Muscle of arm (tissue), 14 donors: ENCODE measurements at places on chromosomes 16 and 17. TPM values are rescaled to one million over a fixed set of nuclear protein-coding genes. Genes with fewer than 3 reads are reported as not detected.
A peak's percentile ranks its signal among the peaks of the same experiment; 100 is the strongest.

NME1 gene
- 45.3 TPM for polyA plus RNA-seq

- DNase-seq = no peak
These were observed 199.3 kb upstream of the CHMP6 start for GRCh38 chr17:80792373-80792781.

- DNase-seq = no peak
These were observed 220.8 kb upstream of the TNRC6C start for GRCh38 chr17:77737442-77738265.

- DNase-seq = no peak
These were observed 19.2 kb downstream of the PLXDC1 start for GRCh38 chr17:39132192-39132610.

GRCh38 chr17:52837492-52837891 lies 679.0 kb upstream of the CA10 start:
- DNase-seq = no peak

JPT2 gene
- 44.7 TPM for polyA plus RNA-seq

GRCh38 chr16:11072420-11073153 lies 128.2 kb downstream of the CLEC16A start:
- DNase-seq = no peak

- DNase-seq = no peak
These were observed 44.1 kb upstream of the GRIN2A start for GRCh38 chr16:10226141-10226986.

GRCh38 chr16:7426161-7426560 lies 93.5 kb downstream of the RBFOX1 start:
- no peak for DNase-seq

DNA sequence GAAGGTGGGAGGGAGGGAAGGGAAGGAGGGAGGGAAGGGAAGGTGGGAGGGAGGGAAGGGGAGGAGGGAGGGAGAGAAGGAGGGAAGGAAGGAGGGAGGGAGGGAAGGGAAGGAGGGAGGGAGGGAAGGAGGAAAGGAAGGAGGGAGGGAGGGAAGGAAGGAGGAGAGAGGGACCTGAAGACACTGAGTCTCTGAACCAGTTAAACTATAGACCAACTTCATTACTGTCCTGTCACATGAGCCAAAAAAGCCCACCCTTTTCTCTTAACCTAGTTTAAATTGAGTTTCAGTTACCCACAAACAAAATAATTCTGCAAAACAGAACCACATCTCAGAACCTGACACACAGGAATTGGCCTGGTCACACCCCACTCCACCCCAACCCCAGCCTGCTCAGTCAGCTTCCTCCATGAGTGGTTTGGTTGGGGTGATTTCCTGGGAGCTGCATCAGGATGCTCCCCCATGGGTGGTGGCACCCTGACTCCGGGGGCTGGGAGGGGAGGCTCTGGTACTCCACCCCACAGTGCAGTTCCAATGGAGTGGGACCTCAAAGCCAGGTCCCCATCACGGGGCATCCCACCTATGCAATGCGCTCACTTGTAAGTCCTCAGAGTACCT lies 4.7 kb upstream of the PRR29 start:
- DNase-seq = no peak

GRCh38 chr16:3578610-3579551 lies 1.7 kb upstream of the NLRC3 start:
- no peak for DNase-seq

- DNase-seq = no peak
These were observed 63.1 kb downstream of the BANP start for GRCh38 chr16:88014252-88014781.

GRCh38 chr17:41442739-41443138 lies 2.0 kb upstream of the KRT38 start:
- no peak for DNase-seq

CA7 gene
- not detected for polyA plus RNA-seq

GRCh38 chr16:67987460-67988160 lies 7.3 kb upstream of the DPEP3 start:
- DNase-seq = no peak

DNA sequence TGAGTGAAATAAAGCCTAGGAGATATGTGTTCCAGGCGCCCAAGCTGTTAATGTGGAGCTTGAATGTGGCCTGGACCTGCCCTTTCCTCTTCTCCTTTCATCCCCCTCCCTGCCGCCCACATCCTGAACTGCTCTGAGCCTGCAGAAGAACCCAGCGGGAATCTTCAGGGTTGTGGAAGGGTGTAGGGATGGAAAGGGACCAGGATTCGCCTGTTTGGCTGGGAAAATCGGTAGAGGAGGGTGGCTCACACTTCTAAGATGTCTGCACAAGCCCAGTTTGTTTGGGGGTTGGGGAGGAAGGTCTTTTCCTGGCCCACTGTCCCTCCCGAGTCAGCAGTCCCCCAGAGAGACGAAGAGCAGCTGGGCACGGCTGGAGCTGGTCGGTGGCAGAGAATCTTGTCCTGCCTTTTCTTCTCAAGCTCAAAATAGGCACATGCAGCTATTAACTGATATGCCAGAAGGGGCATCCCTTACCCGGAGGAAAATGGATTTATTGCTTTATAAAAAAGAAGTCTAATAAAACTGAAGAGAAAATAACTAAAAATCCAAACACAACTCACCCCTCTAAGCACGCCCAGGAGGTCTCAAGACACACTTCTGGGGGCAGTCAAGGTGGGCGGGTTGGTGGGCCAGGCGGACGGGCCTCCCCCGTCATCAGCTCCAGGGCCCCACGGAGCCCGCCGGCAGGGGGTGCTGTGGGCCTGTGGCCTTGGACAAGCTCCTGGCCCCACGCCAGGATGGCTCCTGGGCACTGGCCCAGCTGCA lies 11.5 kb upstream of the PITPNA start:
- DNase-seq = peak; percentile 83

DNA sequence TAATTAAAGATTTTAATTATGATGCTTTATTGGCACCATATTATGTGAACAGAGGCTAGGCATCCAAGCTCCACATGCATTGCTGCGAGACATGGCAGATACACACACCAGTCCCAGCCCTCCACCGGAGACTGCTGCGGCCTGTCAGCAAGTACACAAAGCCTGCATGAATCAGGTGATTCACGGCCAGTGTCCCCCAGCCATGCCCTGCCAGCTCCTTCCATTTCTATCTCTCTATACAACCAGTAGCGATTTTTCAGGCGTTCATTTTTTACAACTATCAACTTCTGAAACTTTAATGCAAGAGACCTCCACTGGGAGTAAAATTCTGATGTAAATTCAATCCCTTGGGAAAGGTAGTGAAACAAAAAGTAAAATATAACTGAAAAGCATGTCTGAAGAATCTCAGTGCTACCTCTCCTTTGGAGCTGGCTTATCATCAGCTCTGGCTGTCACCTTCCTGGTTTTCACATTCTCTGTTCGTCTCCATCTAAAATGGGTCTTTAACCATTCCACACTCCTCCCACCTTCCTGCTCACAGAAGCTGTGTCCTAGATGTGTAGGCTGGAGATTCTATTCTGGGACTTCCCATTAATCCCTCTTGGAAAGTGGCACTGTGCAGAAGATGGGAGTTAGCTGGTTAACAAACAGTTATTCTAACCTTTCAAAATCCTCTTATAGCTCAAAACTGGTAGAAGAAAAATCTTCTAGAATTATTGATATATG lies 32.2 kb downstream of the HS3ST3A1 start:
- DNase-seq = no peak

CDRT15 gene
- polyA plus RNA-seq = not detected

- DNase-seq = no peak
These were observed 104.0 kb upstream of the ZFHX3 start for GRCh38 chr16:73151941-73152340.

CIAO3 gene
- 16.4 TPM for polyA plus RNA-seq

LPO gene
- polyA plus RNA-seq = not detected

ATP6V0A1 gene
- polyA plus RNA-seq = 24.3 TPM

DNA sequence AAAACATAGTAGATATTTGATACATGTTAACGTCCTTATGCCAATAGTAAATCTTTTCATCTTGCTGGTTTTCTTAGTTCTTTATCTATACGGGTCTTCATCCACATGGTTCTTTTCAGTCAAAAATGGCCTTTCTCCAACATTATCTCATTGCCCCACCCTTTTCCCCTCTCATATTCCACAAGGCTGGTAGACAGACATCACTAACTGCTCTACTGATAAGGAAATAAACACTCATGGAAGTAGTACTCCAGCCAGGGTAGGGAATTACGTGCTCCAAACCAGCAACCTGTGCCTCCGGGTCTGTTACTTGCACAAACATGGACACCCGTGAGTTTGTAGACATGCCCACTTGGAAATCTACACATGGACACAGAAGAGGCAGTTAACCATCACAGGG lies 141.4 kb downstream of the XYLT1 start:
- DNase-seq = no peak

DNA sequence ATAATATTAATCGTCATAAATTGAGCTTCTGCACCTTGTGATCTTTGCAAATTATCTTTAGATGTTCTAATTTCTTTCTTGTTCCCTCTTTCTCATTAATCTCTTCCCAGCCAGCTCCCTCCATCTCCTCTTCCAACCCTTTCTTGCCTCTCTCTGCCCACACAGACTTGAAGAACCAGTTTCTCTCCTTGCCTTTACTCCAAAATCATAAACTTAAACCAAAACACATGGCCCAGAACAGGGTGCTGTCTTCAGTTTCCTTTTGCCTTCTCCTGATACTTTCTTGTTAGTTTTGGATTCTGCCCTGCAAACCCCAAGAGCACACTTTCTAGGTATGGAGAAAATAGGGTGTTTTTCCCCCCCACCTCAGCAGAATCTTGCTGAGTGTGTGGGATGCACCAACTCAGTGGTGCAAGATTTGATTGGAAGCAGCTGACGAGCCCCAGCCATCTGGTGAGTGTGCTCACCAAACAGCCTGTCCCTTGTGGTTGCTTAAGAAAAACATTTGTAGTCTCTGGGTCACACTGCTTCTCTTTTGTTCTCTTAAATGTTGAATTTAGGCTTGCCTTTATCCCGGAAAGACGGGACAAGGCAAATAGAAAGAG lies 175.8 kb upstream of the MAF start:
- no peak for DNase-seq

- no peak for DNase-seq
These were observed 78.9 kb downstream of the RTN4RL1 start for GRCh38 chr17:1946021-1946932.

- DNase-seq = no peak
These were observed 2.4 kb downstream of the EVI2A start for GRCh38 chr17:31318851-31319661.

GRCh38 chr17:82956726-82957468 lies 117.1 kb upstream of the ZNF750 start:
- no peak for DNase-seq

GRCh38 chr17:51803161-51803560 lies 355.4 kb downstream of the CA10 start:
- DNase-seq = no peak

SKAP1 gene
- not detected for polyA plus RNA-seq

GRCh38 chr17:79993390-79994227 lies 42.1 kb downstream of the TBC1D16 start:
- DNase-seq = peak; percentile 53

DNA sequence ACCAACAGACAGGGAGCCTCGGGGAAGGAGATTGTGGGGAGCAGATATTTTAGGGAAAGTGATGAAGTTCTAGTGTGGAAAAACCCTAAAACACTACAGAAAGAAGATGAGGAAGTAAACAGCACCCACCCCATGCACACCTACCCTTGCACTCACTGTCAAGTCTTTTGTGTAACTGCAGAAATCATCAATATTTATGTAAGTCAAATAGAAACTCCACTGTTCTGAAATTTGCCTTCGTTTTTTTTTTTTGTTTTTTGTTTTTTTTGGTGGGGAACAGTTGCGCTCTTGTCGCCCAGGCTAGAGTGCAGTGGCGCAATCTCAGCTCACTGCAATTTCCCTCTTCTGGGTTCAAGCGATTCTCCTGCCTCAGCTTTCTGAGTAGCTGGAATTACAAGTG lies 273.4 kb downstream of the CPPED1 start:
- DNase-seq = no peak

GRCh38 chr16:51880776-51881175 lies 666.2 kb downstream of the TOX3 start:
- no peak for DNase-seq

CBFB gene
- 44.5 TPM for polyA plus RNA-seq

SLC2A4 gene
- 49.0 TPM for polyA plus RNA-seq

DNA sequence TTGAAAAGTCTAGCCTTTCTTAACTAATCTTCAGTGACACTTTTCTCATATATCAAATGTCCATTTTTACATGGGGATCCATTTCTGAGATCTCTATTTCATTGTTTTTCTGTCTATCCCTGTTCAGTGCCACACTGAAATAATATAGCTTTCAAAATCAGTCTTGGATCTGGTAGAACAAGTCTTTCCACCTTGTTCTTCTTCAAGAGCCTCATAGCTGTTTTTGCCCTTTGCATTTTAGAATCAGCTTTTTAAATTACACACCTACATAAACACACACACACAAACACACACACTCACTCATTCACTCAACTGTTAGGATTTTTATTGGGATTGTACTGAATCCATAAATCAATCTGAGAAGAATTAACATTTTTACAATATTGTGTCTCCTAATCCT lies 19.2 kb downstream of the GSDMB start:
- no peak for DNase-seq

BEAN1 gene
- polyA plus RNA-seq = 1.0 TPM

- DNase-seq = no peak
These were observed 2.6 kb downstream of the KIFC3 start for GRCh38 chr16:57799600-57800199.

DNA sequence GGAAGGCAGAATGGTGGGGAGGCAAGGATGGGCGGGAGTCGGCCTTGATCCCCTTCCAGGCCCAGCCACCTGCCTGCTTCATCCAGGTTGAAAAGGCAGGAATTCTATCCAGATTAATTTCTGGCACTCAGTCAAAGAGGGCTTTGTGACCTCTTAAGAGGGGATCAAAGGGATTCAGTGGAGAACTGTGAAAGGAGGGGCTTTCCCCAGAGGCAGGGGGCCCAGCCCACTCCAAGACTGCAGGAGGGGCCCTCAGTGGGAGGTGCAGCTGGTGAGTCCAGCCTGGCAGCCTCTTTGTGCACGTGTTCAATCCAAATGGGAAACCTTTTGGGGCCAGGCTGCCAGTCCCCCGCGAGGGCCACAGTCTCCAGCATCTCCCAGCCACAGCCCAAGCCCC lies 148.5 kb upstream of the PLCG2 start:
- no peak for DNase-seq

DNA sequence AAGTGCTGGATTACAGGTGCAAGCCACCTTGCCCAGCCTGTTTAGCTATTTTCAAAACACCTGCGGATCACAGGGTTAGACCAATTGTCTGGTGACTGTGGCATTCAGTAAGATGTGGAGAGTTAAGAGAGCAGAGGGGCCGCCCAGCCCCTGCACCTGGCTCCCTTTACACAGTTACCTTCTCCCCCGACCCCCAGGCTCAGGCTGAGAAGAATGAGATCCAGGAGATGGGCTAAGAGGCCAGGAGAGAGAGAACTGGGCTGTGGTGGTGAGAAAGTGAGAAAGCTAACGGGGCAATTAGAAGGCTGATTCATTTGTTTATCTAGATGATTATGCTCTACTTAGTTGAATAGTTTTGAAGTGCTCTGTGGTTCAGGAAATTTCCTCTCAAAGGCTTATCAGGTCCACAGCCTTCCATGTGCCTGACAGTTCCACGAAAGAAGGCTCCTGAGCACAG lies 67.8 kb upstream of the AXIN2 start:
- DNase-seq = no peak

- no peak for DNase-seq
These were observed 316.4 kb upstream of the MYOCD start for GRCh38 chr17:12349297-12349696.

GRCh38 chr17:39838784-39839183 lies 25.3 kb downstream of the IKZF3 start:
- DNase-seq = no peak

GRCh38 chr16:83568345-83568744 lies 239.4 kb upstream of the HSBP1 start:
- no peak for DNase-seq

- no peak for DNase-seq
These were observed 107.9 kb downstream of the KATNIP start for GRCh38 chr16:27657811-27658210.
